Stimulated activated CD4-positive, alpha-beta T cell treated with anti-CD3 and anti-CD28 coated beads, Interleukin-15, amount 100 ng/mL, for 1 hour (primary cell): ENCODE measurements at places on chromosomes 16 and 17.

- no peak for DNase-seq
Observed at GRCh38 chr17:75241502-75241901, 19.9 kb downstream of the GGA3 start.

GRCh38 chr16:79295746-79296145 is 304.8 kb downstream of the MAF start:
- DNase-seq: no peak

GRCh38 chr16:70725912-70726828 is 40.3 kb upstream of the MTSS2 start:
- DNase-seq: no peak

- DNase-seq: no peak
Observed at GRCh38 chr17:1705004-1705403, 5.2 kb downstream of the TLCD2 start.

- DNase-seq: no peak
Observed at GRCh38 chr16:24853830-24854229, 8.1 kb downstream of the SLC5A11 start.

GRCh38 chr17:28746611-28747050 is 2.8 kb downstream of the TRAF4 start:
- no peak for DNase-seq

- no peak for DNase-seq
Observed at GRCh38 chr16:11783319-11784037, 13.6 kb downstream of the ZC3H7A start.

DNA sequence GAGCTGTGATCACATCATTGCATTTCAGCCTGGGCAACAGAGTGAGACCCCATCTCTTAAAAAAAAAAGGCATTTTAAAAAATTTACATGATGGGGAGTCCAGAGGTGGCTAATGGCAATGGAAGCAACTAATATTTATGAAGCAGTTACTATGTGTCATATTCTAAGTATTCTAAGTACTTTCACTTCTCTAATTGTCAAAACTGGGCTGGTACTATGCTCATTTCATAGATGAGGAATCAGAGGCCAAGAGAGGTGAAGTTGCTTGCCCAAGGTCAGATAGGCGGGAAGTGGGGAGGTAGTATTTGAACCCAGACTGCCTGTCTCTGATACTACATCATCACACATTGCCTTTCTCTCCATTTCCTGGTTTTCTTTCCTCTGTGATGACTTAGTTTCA is 50.7 kb downstream of the SLC5A11 start:
- DNase-seq: no peak

- DNase-seq: no peak
Observed at GRCh38 chr17:1365445-1366039, 34.5 kb downstream of the YWHAE start.
